IMR-90 (cell line): ENCODE measurements at places on chromosomes 3 and 15.

DNA sequence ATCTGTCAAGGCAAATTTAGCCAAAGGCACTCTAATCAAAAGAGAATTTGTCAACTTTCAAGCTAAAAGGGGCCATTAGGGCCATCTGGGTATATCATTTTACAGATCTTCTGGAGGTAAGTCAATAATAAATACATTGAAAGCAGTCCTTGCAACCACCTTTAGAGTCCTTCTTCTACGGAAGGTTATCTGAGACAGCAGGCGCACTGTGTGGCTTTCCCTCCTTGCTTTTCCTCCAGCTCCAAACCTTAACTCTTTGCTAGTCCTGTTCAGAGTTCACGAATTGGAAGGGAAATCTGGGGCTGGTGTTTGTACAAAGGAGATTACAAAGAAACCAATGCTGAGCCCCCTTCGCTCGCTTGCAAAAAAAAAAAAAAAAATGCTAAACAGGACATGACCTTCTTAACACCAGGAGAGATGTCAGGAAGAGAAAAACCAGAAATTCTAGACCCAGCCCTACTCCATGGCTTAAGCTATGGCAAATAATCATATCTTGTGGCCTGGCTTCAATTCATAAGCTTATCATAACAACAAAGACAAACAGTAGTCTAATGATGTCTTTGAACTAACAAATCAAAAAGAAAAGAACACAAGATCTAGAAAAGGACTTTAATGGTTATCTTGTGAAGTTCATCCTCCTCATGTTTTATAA lies 215.7 kb downstream of the STT3B start:
- no peak for DNase-seq

DNA sequence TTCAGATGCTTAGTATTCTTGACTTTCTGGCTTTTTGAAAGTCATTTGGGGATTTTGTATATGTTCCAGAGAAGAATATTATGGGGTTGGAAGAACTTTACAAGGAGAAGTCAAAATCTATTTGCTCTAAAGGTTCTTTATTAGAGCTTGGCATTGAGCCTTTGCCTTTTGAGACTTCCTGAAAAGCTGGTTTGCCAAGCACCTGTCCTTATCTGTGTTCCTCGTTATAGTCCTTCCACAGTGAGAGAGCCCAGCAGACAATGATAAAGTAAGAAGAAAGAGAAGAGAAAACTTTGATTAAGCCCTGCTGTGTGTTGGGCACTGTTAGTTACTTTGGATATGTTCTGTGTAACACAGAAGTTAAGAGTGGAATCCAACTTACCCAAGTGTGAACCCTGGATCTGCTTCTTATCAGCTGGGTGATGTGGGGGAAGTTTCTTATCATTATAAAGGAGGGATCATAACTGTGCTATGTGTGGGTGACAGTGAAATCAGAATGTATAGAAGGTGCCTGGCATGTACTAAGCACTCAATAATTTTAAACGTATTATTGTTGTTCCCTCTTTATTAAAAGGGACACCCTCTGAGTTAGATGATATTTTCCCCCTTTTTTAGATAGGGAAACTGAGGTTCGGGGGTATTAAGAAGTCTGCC lies 44.3 kb upstream of the POLR2M start:
- no peak for DNase-seq

DNA sequence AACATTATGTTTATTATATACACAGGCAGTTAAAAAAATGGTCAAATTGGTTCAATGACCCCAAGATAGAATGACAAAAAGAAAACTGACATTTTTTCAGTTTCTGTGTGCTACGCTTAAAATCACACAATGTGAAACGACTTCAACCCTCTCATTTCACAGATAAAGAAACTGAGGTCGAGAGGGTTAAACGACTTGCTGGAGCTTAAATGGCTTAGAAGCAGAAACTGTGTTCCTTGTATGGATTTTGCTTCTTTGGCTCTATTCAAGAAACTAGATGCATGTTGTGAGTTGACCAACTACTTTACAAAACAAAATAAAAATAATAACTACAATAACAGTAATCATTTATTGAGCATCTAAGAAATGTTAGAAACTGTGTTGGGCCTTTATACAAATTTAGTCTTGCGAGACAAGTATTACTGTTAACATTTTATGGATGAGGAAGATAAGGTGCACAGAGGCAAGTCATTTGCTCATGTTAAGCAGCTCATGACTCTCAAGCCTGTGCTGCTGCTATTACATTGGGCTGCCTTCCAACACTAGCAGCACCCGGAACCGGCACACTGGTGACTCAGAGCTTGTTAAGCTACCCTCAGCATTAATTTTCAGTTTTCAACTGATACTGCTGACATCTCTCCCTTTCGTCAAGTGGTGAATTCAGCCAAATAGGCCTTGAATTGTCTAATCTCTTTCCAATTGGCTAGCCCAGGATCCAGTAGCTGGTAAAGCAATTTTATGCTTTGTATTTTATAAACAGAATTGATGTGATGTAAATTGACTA lies 487.6 kb downstream of the NAALADL2 start:
- DNase-seq: peak; percentile 95

GRCh38 chr15:95937128-95937528 lies 393.4 kb upstream of the NR2F2 start:
- DNase-seq: peak; percentile 36

- no peak for DNase-seq
Measured at GRCh38 chr3:1960506-1960905, 138.2 kb upstream of the CNTN4 start.

- DNase-seq: no peak
Measured at GRCh38 chr3:63538919-63539318, 113.6 kb upstream of the SNTN start.

GRCh38 chr3:147497286-147497685 lies 88.1 kb downstream of the ZIC1 start:
- DNase-seq: no peak

GRCh38 chr3:78647726-78648125 lies 1120.1 kb downstream of the ROBO1 start:
- peak; percentile 36 for DNase-seq

DNA sequence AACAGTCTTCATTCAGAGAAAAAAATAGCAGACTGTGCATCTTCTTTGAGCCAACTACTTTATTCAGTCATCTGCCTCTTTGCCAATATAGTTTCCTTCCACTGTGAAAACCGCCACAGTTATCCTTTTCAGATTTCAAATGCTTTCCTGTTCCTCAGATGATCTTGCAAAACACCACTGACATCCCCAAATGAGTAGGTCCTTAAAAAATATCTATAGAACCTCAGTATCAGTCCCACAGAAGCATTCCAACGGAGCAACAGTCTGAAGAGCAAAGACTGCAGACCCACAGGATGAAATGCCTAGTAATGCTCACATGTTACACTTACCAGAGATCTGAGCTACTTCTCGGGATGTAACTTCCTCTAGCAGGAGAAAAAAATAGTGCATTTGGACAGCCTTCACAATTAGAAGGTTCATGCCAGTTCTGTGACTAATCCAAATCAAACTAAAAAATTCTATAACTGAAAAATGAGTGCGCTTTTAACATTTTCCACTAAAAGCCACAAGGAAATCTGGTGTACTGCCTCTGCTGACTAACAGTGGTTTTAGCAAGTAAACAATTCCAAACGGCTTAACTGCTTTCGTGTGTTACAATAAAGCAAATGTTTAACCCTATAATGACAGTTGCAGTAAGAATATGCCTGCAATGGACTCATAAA lies at the start of gene ANKRD28:
Gene ANKRD28, minus strand, starts transcription at position 338 of the 662 bp plus-strand sequence. CDS start 1,458 bp downstream, outside the sequence.
- peak; percentile 98 for DNase-seq
